CD14-positive monocyte (primary cell): ENCODE measurements at places on chromosomes 2 and 18.
A peak's percentile ranks its signal among the peaks of the same experiment; 100 is the strongest.

DNA sequence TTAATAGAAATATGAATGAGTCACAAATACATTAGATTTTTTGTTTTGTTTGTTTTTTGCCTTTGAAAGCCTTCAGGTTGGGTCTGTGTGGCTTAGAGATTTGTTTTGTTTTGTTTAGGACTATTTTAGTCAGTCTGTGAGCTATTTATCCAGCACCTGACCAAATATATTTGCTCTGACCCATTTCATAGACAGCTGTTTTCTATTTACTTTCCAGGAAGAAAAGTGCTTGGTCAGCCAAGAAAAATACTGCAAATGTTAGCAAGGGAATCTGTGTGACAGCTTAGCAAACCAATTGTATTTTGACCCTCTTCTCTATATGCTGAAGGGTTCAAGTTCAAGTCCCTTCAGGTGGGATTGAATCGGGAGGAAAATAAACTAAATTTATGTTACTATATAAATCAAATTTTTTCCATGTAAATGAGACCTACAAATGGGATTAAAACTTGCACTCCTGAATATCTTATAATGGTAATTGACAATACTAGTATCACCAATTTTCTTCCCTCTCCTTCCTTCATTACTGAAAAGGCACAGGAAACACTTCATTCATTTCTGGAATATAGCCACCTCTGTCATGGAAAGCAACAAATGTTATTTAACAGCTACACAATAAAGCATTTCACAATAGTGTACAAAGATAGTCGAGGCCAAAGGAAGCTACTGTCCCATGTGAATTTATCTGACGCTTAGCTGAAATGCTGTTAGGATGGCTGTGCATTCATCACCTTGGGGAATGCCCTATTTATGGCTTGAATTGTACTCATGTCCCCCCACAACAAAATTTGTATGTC lies 23.1 kb upstream of the KLF7 start:
- no peak for DNase-seq

GRCh38 chr2:217787160-217787877 lies 215.5 kb downstream of the TNS1 start:
- no peak for DNase-seq

DNA sequence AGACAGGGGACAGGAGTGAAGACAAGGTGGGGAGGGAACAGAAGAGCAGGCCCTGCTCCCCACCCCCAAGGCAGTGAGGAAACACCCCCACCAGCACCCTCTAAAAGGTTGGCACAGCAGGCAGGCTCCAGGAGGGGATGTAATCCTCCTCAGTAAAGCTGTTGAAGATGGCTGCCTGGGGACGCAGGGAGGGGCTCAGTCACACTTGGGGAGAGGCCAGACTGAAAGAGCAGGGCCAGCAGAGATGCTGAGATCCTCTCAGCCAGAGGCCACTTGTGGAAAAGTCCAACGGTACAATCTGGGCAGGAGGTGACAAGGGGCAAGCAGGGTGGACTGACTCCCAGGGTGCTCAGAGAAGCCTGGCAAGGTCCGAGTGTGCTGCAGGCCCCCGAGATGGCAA lies 154.8 kb upstream of the ID2 start:
- DNase-seq = no peak

DNA sequence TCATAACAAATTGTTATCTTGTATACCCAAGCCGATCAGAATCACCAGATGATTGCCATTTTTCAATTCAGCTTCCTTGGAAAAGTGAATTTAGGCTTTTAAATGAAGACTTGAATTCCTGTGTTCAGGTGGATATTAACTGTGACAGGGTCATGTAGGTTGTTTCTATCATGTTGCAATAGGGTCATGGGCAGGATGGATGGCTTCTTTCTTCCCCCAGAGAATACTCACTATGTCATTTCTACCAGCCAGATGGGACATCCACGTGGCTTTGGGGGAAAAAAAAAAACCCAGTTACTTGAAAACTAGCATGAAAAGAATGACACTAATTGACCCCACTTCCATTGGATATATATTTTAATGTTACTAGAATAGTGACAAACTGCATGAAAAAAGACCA lies 14.6 kb upstream of the DSG2 start:
- DNase-seq = no peak

- DNase-seq = no peak
These were observed 30.1 kb upstream of the PNO1 start for GRCh38 chr2:68127358-68128242.

- DNase-seq = no peak
These were observed 137.4 kb upstream of the ETAA1 start for GRCh38 chr2:67259556-67260342.

GRCh38 chr2:207768168-207768865 lies 1.4 kb downstream of the FZD5 start:
- peak; percentile 32 for DNase-seq

DNA sequence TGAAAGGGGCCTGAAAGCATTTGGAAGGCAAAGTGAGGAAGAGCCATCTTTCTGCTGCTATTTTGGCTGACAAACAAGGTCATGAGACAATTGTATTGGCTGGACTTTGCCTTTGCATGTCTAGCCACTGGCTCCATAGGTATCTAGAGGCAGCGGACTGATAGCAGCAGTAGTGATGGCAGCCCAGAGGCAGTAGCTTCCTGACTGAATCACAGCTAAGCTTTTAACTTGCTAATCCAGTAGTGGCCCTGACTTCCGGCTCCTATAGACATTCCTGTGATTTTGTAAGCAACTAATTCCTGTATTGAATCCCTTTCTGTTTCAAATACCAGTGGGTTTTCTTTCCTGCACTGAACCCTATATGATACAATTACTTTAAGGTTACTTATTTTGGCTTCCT lies 69.8 kb upstream of the PDE1A start:
- no peak for DNase-seq

DNA sequence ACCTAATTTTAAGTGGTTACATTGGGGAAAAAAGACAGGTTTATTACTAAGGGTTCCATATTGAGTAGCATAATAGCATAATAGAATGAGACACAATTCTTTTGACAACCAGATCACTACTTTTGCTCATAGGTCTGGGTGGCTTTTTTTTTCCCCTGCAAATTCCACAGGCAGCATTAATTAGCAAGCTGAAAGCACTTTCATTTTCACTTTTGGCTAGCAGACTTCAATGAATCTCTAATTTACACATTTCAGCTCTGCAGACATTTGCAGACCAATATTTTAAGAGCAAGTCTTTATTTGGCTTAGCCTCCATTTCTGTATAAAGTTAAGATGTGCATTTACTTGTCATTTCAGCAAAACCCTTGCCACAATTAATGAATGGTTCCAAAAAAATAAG lies 185.5 kb downstream of the NOL4 start:
- DNase-seq = no peak
